ENCODE measurements at places on chromosomes 4 and X. TPM values are rescaled to one million over a fixed set of nuclear protein-coding genes. Genes with fewer than 3 reads are reported as not detected.

FAM149A gene
- total RNA-seq = 10.1 TPM

MAGEA6 gene
- not detected for total RNA-seq

SPANXB1 gene
- total RNA-seq = not detected

TCEAL8 gene
- 41.1 TPM for total RNA-seq

RBM10 gene
- total RNA-seq = 17.8 TPM

All from posterior vena cava (tissue), 2 donors.